ENCODE measurements at places on chromosomes 7 and 10.

GRCh38 chr7:112154690-112155089 lies 51.5 kb downstream of the DOCK4 start:
- no peak for DNase-seq

- no peak for DNase-seq
These were observed 34.0 kb downstream of the CH25H start for GRCh38 chr10:89173075-89173474.

GRCh38 chr10:62244785-62245467 lies 23.7 kb downstream of the RTKN2 start:
- peak; percentile 55 for DNase-seq

- no peak for DNase-seq
These were observed 550.6 kb downstream of the GLRX3 start for GRCh38 chr10:130686689-130687300.

- DNase-seq, result no peak
These were observed 60.5 kb downstream of the PWWP2B start for GRCh38 chr10:132457328-132458070.

- DNase-seq, result no peak
These were observed 23.6 kb upstream of the HBP1 start for GRCh38 chr7:107145067-107145838.

GRCh38 chr10:96747734-96748550 lies 27.6 kb upstream of the PIK3AP1 start:
- peak; percentile 22 for DNase-seq

DNA sequence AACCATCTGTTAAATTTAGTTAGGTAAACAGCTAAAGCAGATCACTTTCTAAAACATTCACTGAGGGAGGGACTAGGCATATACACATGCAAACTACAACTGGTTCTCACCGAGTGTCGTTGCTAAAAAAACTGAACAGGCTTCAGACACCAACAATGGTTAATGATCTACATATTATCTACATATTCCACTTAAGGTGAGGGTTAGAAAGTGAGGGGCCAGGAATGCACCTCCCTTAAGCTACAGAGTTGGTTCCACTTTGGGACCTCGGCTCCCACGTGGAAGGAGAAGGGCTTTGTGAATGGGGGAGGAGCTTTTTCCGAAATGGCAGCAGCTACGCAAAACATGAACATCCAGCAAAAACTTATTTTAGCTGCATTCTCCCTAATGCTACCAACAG lies 5.8 kb downstream of the CTBP2 start:
- DNase-seq, result no peak

DNA sequence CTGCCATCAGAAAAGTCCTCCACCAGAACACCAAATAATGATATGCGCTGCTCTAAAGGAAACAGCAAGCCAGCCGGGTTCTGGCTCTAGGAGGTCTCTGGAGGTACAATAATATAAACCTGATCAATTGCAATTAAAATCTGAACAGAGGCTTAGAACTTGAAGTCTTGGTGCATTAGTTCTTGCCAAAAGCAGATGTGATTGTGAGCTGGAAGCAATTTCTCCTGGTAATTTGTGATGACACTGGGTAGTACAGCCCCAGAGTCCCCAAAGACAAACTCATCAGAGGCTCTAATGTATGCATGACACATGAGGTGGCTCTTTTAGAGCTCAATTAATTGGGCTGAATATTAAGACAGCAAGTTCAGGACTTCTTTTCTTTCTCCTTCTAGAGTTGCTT lies 3.3 kb downstream of the ETV1 start:
- DNase-seq, result no peak

GRCh38 chr10:132063432-132063831 lies 2.3 kb upstream of the JAKMIP3 start:
- DNase-seq, result no peak

- no peak for DNase-seq
These were observed 67.2 kb downstream of the ADD3 start for GRCh38 chr10:110074758-110075671.

GRCh38 chr10:73653701-73654100 lies 2.1 kb downstream of the SYNPO2L start:
- DNase-seq, result no peak

- no peak for DNase-seq
These were observed 6.0 kb downstream of the TSC22D4 start for GRCh38 chr7:100472854-100473499.
